ENCODE measurements at places on chromosomes 13 and 19.

- no peak for DNase-seq
These were observed 5.5 kb upstream of the PTBP1 start for GRCh38 chr19:791567-792305.

DNA sequence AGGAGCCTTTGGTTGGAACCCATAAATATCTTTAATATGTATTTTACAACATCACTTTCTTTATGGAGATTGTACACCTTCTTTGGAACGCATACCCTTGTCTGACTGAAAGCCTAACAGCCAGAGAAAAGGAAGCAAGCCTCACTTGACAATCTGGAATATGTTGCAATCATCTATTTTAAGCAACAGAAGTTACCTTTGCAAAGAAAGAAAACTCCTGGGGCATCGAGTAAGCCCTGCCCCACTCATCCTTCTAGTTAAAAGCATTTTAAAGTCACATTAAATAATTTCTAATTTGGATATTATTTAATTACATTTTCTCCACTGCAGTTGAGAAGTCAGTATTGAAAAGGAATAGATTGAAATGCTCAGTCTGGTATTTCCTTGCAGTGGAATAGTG, 542.7 kb downstream of the MYO16 start:
- DNase-seq, result no peak

- DNase-seq, result no peak
These were observed 507 bp upstream of the LCP1 start for GRCh38 chr13:46182491-46182877.

DNA sequence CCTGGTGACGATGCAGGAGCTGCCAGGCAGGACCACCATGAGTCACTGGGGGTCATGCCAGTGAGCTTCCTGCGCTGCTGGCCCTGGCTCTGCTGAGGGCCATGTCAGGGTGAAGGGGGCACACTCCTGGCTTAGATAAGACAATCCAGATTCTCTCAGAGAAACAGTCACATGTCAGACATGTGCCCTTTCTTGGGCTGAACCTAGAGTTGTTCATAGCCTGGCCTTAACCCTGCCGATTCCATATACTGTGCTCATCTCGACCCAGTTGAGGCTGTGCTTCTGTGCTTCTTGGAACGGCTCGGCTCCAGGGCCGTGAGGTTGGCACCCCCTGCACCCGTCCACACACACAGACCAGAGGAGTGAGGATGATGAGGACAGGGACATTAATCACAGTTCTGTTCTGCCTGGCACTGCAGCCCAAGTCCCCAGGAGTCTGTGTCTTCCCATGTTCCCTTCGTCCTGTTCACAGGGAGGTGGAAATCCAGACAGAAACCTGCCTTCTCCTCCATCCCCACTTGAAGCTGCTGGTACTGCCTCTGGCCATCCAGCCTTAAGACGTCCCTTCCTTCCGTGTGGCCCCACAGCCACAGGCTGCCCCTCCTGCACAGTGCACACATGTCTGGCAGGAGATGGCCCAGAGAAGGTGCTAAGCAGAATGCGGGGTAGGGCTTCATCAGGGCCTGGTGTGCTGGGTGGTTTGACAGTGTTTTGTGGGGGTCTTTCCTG, 50.0 kb downstream of the LYL1 start:
- DNase-seq, result no peak

- DNase-seq, result no peak
These were observed 12.7 kb downstream of the F10 start for GRCh38 chr13:113135281-113135760.

DNA sequence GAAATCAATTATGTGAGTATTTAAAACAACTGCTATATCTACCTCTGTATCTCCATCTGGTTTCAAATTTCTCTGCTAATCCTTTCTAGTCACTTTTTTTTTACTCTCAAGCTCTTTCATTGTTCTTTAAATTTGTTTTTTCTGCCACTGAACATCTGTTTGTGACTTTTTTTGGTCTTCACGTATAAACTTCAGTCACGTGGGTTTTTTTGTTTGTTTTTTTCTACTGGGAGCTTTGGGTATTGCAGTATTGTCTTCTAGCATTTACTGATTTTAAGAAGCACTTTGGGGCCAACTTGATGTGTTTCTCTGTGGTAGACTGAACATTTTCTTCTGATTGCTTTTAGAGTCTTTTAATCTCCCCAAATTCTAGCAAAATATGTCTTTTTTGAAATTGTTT, 262.6 kb upstream of the RXFP2 start:
- no peak for DNase-seq

GRCh38 chr13:102928941-102929675, 83.3 kb downstream of the ERCC5 start:
- DNase-seq, result no peak

- no peak for DNase-seq
These were observed 64.5 kb upstream of the SLC10A2 start for GRCh38 chr13:103130681-103131210.

GRCh38 chr19:48896191-48896720, 2.3 kb downstream of the TULP2 start:
- DNase-seq, result no peak

GRCh38 chr13:114226088-114226487, 8.6 kb upstream of the CDC16 start:
- DNase-seq, result no peak

GRCh38 chr13:98648686-98649085, 71.8 kb upstream of the STK24 start:
- no peak for DNase-seq

GRCh38 chr19:44580366-44580895, 32.9 kb upstream of the IGSF23 start:
- no peak for DNase-seq

DNA sequence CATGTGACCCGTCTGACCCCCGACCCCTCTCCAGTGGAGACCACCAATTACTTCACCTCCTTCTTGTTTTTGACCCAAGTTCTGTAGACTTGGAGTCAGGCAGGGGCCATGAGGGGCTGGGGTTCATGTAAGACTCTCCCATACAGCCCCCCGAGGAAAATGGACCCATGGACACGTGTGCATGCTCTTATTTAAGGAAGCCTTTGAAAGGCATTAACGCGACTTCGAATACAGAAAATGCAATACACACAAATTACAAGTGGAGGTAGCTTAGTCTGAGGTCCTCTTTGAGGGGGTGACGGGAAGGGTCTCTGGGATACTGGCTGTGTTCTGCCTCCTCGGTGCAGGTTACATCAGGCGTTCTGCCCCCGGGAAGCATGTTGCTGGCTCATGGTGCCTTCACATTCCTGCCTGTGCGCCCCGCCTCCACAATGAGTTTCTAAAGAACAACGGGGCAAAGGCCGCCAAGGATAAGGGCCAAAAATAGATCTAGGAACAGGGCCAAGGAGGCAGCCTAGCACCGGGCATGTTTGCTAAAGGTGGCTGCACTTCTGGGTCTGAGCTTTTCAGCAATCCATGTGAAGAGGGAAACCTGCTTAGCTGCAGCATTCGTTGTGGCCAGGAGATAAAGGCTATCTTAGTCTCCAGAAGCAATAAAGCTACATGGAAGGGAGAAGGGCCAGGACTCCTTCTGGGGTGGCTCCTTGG, 54.5 kb downstream of the RAB20 start:
- no peak for DNase-seq

DNA sequence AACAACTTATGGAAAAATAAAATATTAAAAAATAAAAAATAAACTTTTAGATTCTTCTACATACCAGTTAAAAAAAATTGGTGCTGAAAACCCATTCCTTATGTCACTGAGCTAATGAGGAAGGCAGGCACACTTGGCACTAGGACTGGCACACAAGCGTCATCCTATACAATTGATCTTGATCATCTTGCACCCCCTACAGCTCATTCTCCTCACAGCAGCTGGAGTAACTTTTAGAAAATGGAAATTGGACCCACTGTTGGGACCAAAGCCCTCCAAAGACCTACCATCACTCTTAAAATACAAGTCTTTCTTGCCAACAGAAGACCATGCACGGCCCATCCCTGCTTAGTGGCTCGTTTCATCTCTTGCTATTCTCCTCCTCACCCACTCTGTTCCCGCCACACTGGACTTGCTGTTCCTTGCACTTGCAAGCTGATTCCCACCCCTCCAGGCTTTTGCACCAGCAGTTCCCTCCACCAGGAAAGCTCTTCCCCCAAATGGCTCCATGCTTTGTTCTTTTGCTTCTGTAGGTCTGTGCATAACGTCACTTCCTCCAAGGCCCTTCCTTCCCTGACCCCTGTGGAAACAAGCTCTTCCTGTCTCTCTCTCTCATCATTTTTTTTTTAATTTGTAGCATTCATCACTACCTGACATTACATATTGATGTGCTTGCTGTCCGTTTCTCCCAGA, 11.6 kb downstream of the CTU1 start:
- DNase-seq, result peak; percentile 5

- no peak for DNase-seq
These were observed 7.0 kb downstream of the TMEM221 start for GRCh38 chr19:17441241-17442021.

GRCh38 chr13:110471156-110471832, 90.2 kb downstream of the RAB20 start:
- DNase-seq, result no peak

- DNase-seq, result peak; percentile 26
These were observed 50.5 kb downstream of the COLGALT1 start for GRCh38 chr19:17605761-17606589.

All from HCEC 1CT (cell line).